ENCODE measurements at places on chromosomes 5 and 9. TPM values are rescaled to one million over a fixed set of nuclear protein-coding genes. Genes with fewer than 3 reads are reported as not detected.

GRCh38 chr5:4295663-4296339 lies 700.2 kb downstream of the IRX1 start:
- DNase-seq: peak; percentile 50
- H3K4me1 ChIP-seq: no peaks in the 10 kb centered on the region
- H3K4me3 ChIP-seq: no peak overlapping the region
- no peaks in the 10 kb centered on the region for H3K36me3 ChIP-seq
- H3K27me3 ChIP-seq: peaks cover 57% of the 10 kb centered on the region

- H3K27ac ChIP-seq: no peak overlapping the region
- DNase-seq: no peak
- H3K36me3 ChIP-seq: no peaks in the 10 kb centered on the region
- no peak overlapping the region for H3K4me3 ChIP-seq
- peaks cover 4% of the 10 kb centered on the region for H3K4me1 ChIP-seq
- peaks cover 14% of the 10 kb centered on the region for H3K27me3 ChIP-seq
These were observed 269.1 kb downstream of the FSTL4 start for GRCh38 chr5:133343196-133343595.

DNA sequence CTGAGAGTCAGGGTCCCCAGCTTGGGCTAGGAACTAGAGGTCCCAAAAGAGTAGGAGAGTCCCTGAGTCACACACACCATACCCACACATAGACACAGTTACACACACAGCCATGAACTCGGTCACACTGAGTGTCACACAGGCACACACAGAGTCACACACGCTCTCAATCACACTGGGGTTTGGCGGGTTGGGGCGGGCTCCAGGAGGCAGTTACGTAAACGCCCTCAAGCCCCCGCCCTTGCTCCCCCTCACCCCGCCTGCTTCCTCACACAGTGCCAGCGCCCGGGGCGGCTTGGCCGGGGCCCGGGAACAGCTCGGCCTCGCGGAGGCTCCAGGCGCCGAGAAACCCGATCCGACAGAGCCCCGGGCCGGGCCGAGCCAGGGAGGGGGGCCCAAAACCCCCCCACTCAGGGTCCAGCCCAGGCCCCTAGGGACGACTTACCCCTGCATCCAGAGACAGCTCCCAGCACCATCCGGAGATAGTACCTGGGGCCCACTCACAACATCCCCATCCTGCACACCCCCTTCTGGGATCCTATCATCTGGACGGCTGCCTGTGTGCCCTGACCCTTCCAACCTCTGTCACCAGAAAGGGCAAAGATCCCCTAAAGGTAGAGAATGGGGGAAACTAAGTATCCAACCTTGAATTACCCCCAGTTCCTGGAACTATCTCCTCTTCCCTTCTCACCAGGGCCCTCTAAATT lies 3.5 kb upstream of the CNTFR start:
- no peaks in the 10 kb centered on the region for H3K36me3 ChIP-seq
- H3K27me3 ChIP-seq: peaks cover 76% of the 10 kb centered on the region
- H3K4me3 ChIP-seq: no peak overlapping the region

Gene NDOR1
- 35.1 TPM for total RNA-seq

Measured in progenitor cell of endocrine pancreas (in vitro differentiated cells).